ENCODE measurements at places on chromosomes 16 and 17. TPM values are rescaled to one million over a fixed set of nuclear protein-coding genes. Genes with fewer than 3 reads are reported as not detected.

Gene GNGT2
- 0.70 TPM for total RNA-seq

Gene CRHR1
- 1.6 TPM for total RNA-seq

Gene CNGB1
- total RNA-seq = not detected

DNA sequence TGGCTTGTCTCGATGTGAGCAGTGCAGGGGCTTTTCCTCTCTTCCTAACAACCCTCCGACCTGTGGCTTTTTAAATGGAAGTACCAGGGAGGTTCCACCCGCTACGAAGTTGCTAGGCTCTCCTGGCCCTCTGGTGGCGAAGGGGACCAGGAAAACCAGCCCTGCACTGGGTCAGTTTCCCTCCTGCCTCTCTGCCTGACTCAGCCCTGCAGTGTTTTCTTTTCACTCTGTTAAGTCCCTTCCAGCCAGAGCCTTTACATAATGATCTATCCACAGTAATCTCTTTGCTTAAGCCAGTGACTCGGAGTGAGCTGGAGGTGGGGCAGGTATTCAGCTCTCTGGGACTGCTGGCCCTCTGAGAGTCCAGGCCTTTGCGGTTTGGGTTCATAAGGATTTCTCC lies 331.3 kb upstream of the EEF2KMT start:
- peaks cover 19% of the 10 kb centered on the region for H3K4me1 ChIP-seq
- no peak overlapping the region for H3K27ac ChIP-seq
- peaks cover 3% of the 10 kb centered on the region for H3K27me3 ChIP-seq
- peak; percentile 55 for DNase-seq
- no peaks in the 10 kb centered on the region for H3K36me3 ChIP-seq

GRCh38 chr17:50035945-50036344 lies 20.0 kb upstream of the ITGA3 start:
- H3K36me3 ChIP-seq = no peaks in the 10 kb centered on the region
- H3K27me3 ChIP-seq = peaks cover 5% of the 10 kb centered on the region
- DNase-seq = no peak
- H3K4me1 ChIP-seq = peaks cover 11% of the 10 kb centered on the region

DNA sequence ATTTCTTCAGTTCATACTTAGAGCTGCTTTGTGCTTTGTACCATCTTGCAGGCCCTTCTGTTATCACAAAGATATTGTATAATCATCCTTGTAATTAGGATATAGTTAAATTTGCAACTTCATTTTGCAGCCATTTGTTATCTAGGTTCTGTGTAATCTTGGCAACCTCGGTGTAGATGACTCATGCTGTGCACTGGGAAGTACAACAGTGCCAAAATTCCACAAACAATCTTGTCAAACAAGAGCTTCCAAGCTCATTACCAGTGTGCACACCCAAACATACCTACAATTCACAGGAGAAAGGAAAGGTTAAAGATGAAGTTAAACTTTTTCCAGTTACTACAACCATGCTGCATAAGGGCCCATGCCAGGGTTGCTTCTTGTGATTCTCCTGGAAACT lies 1231.8 kb downstream of the CDH11 start:
- no peak overlapping the region for H3K4me3 ChIP-seq
- DNase-seq = no peak
- no peaks in the 10 kb centered on the region for H3K4me1 ChIP-seq
- H3K27ac ChIP-seq = no peak overlapping the region
- peaks cover 8% of the 10 kb centered on the region for H3K27me3 ChIP-seq

DNA sequence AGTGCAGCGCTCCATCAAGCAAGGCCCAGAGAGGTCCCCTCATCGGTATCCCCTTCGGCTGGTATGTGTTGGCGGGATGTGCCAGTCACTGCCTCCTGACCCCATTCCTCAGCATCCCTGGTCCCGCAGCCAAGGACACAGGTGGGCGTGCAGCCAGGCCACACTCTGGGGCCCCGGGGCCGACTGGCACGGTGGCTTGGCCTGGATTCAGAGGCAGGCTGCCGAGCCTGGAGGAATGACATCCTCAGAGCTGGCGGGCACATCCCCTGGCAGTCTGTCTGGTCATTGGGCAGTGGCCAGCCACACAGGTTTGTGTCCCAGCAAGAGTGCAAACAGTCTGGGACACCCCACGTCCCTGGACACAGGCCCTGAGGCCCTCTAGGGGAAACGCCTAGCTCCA lies 111.1 kb downstream of the SDK2 start:
- peaks cover 41% of the 10 kb centered on the region for H3K4me1 ChIP-seq
- H3K36me3 ChIP-seq = no peaks in the 10 kb centered on the region
- H3K27me3 ChIP-seq = no peaks in the 10 kb centered on the region
- no peak overlapping the region for H3K4me3 ChIP-seq
- no peak for DNase-seq

DNA sequence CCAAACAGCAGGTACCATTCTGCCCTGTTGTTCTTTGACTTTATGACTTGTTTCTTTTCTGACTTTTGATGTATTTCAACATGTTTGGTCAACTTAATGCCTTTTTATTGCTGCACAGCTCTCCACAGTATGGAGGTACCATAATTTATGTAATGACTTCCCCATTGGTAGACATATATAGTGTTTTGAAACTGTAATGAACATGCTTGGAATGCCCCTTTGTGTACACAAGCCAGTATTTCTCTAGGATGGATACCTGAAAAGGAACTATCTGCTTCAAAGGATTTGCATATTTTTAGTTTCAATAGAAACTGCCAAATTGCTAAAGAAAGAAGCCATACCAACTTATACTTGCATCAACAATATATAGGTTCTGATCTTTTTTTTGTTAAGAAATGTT lies 66.1 kb downstream of the NOG start:
- no peaks in the 10 kb centered on the region for H3K36me3 ChIP-seq
- H3K27me3 ChIP-seq = peaks cover 4% of the 10 kb centered on the region
- no peak overlapping the region for H3K4me3 ChIP-seq
- H3K27ac ChIP-seq = no peak overlapping the region
- no peak for DNase-seq

GRCh38 chr17:48522031-48522653 lies 8.7 kb downstream of the HOXB1 start:
- H3K36me3 ChIP-seq = no peaks in the 10 kb centered on the region
- H3K27ac ChIP-seq = no peak overlapping the region
- DNase-seq = peak; percentile 34
- peaks cover 100% of the 10 kb centered on the region for H3K27me3 ChIP-seq

GRCh38 chr16:4361944-4362311 lies 9.7 kb upstream of the VASN start:
- H3K27me3 ChIP-seq = no peaks in the 10 kb centered on the region
- H3K27ac ChIP-seq = no peak overlapping the region
- no peak overlapping the region for H3K4me3 ChIP-seq
- H3K4me1 ChIP-seq = no peaks in the 10 kb centered on the region
- DNase-seq = no peak
- H3K36me3 ChIP-seq = peaks cover 2% of the 10 kb centered on the region

DNA sequence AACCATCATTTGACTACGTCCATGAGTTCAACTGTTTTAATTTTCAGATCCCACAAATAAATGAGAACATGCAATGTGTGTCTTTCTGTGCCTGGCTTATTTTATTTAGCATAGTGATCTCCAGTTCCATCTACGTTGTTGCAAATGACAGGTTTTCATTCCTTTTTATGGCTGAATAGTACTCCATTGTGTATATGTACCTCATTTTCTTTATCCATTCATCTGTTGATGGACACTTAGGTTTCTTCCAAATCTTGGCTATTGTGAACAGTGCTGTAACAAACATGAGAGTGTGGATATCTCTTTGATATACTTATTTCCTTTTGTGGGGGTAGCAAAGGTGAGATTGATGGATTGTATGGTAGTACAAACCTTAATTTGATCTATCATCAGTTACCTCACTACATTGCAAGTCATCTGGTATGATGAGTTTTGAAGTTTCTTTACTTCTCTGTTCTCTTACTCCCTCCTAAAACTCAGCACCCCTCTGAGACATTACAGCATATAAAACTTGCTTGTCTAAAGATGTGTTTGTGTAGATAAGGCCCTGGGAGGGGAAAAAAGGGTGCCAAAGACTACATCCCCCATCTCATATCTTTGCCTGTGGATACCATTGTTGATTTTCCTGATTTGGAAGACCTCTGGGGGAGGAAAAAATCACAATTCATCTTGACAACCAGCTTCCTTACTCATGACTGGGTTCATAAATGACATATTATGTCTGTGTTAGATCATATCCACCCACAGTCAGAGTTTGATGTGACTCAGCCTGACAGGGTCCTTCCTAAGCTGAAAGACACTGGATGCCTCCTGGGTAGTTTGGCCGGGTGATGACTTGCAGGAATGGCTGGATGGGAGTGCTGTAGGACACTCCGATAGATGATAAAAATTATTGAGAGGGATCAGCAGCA lies 47.6 kb downstream of the ABCA9 start:
- H3K27ac ChIP-seq = no peak overlapping the region
- DNase-seq = no peak
- H3K4me3 ChIP-seq = no peak overlapping the region
- H3K27me3 ChIP-seq = no peaks in the 10 kb centered on the region
- H3K4me1 ChIP-seq = 0 out of 2 replicates have a peak, but pooled peaks cover 2% of the 10 kb centered on the region
- no peaks in the 10 kb centered on the region for H3K36me3 ChIP-seq

GRCh38 chr17:19294443-19294842 lies 57.3 kb downstream of the EPN2 start:
- H3K27me3 ChIP-seq = no peaks in the 10 kb centered on the region
- no peak overlapping the region for H3K4me3 ChIP-seq
- no peak for DNase-seq

- no peaks in the 10 kb centered on the region for H3K36me3 ChIP-seq
- peak; percentile 30 for DNase-seq
- H3K27ac ChIP-seq = no peak overlapping the region
- peaks cover 70% of the 10 kb centered on the region for H3K4me1 ChIP-seq
- H3K4me3 ChIP-seq = peak overlapping the region; percentile 54
Observed at GRCh38 chr17:36939802-36940312, 2.6 kb downstream of the LHX1 start.

DNA sequence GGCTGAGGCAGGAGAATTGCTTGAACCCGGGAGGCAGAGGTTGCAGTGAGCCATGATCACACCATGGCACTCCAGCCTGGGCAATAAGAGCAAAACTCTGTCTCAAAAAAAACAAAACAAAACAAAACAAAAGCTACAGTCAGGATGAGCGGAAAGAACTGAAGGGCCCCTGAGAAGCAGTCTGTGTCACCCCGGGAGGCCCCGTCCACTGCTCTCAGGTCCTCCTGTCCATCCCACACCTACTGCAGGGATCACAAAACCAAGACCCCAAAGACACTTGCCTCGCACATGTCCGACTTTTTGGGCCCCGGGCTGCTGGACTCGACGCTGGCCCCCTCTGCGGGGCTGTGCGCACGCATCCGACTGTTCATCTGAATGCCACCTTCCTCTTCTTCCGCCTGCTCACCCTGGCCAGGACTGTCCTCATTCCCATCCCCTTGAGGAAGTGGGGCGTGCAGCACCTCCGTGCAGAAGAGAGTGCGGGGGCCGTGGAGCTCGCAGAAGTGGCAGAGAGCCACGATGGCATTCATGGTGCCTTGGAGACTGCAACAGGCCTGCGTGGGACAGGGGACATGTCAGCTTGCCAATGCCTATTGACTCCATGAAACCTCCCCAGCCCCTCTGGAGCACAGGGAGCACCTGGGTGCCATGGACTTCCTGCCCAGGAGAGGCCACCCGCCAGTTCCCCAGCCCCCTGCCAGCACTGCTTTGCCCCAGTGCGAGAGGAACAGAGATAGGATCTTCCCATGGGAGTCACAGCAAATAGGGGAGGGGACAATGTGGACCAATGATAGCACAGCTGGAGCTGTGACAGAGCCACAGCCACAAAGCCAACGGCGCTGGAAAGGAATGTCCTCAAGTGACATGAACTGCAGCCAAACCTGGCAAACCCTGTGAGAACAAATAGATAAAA lies 9.1 kb downstream of the FLCN start:
- H3K36me3 ChIP-seq = peaks cover 76% of the 10 kb centered on the region
- no peaks in the 10 kb centered on the region for H3K27me3 ChIP-seq
- DNase-seq = no peak
- H3K4me3 ChIP-seq = no peak overlapping the region

DNA sequence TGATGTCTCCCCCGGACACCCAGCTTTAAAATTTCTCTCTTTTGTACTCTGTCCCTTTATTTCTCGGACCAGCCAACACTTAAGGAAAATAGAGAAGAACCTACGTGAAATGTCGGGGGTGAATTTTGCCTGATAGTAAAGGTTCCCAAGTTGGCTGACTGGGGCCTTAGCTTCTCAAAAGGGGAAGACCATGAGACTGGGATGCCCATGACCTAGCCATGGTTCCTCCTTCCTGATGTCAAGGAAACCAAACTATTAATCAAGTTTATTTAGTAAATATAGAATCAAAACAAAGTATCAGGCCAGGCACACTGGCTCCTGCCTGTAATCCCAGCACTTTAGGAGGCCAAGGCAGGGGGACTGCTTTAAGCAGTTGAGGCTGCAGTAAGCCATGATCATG lies 2.4 kb upstream of the EIF1 start:
- DNase-seq = no peak
- H3K36me3 ChIP-seq = peaks cover 19% of the 10 kb centered on the region
- H3K27ac ChIP-seq = no peak overlapping the region
- peaks cover 9% of the 10 kb centered on the region for H3K27me3 ChIP-seq
- no peak overlapping the region for H3K4me3 ChIP-seq

DNA sequence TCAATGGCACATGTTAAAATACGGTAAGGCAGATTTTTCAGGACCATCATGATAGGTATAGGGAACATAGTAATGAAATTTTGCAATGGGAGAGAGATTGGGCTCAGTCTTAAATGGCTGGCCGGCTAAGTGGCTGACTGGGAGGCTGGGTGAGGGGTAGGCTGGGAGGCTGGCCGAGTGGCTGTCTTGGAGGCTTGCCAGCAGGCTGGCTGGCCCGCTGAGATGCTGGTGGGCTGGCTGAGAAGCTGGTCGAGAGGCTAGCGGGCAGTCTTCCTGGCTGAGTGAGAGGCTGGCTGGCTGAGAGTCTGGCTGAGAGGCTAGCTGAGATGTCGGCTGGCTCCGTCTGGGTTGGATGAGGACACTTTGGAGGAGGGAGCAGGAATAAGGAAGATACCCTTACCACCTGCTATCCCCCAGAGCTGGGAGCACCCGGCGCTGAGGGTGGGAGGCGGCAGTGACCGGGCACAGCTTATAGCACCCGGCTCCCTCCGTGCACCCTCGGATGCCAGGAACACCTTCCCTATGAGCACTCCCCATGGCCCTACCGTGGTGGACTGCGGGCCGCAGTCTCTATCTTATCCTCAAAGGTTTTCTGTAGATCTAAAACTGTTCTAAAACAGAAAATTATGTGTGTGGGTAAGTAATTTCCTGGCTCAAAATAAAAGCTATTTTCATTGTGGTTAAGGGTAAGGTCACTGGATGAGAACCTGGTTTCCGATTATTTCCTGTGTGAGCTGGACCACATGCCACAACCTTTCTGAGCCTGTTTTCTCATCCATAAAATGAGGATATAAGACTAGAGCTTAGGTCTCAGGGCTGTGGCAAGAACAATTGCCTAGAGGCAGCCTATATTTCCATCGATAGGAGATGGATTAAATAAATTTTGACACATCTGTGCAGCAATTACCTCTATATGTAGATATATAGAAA lies 34.5 kb upstream of the TMC5 start:
- H3K4me3 ChIP-seq = no peak overlapping the region
- no peak overlapping the region for H3K27ac ChIP-seq
- H3K4me1 ChIP-seq = no peaks in the 10 kb centered on the region
- DNase-seq = no peak
- no peaks in the 10 kb centered on the region for H3K27me3 ChIP-seq

GRCh38 chr16:30376461-30376902 lies 1.9 kb downstream of the MYL11 start:
- H3K36me3 ChIP-seq = 0 out of 2 replicates have a peak, but pooled peaks cover 2% of the 10 kb centered on the region
- DNase-seq = no peak
- no peak overlapping the region for H3K27ac ChIP-seq
- H3K4me1 ChIP-seq = peaks cover 20% of the 10 kb centered on the region
- 0 out of 2 replicates have a peak overlapping the region, but pooled peaks have one; percentile 96 for H3K4me3 ChIP-seq

Data from WTC11 (cell line).